ENCODE measurements at places on chromosomes 12 and 14.
A peak's percentile ranks its signal among the peaks of the same experiment; 100 is the strongest.

DNA sequence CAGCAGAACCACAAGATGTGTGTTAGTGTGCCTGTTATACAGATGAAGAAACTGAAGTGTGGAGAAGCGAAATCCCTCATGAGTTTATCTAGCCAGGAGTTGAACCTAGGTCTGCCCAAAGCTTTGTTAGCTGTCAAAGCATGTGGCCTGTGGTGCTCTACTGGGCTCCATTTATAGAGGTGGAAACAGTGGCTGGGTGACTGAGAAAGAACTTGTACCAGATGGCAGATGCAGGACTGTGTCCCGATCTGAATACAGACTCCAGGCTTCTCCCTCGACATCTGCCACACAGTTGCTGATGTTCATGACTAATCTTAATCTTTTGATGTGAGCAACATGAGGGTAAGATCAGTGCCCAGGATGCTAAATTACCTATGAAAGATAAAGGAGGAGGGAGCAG is 89.1 kb downstream of the C12orf75 start:
- no peak for DNase-seq

- peak; percentile 72 for DNase-seq
Measured at GRCh38 chr12:57031138-57031725, 14.9 kb upstream of the TAC3 start.

GRCh38 chr14:56463271-56463890 is 116.2 kb upstream of the TMEM260 start:
- no peak for DNase-seq

DNA sequence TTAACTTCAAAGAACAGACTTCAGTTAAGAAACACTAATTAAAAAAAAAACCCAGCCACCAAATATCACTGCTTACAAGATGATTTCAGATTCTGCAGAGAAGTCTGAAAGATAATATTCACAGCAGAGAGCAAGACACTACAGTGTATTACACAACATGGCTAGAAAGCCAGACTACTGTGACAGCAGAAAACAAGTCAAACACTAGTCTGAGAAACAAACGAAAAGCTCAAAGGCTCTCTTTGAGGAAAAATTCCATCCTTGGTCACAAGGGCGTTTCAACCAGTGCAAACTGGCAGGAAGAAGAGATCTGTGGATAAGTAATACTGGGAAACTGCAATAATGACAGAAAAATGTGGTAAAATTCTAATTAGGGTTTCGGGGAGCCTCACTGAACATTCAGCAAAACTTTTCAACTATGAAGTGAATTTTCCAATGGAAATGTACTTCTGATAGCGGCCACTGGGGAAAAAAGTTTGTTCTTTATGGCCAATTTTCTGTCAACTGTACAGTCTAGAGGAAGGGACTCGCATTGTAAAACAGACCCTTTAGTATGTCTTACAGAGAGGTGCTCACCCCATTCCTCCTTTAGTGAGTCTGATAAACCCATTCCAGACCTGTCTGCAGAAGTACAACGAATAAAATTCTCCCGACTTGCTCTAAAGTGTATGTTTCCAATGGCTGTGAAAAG is 50.4 kb downstream of the ACADS start:
- DNase-seq, result peak; percentile 18

- no peak for DNase-seq
Measured at GRCh38 chr12:55612646-55613045, 24.0 kb upstream of the OR10P1 start.

- no peak for DNase-seq
Measured at GRCh38 chr12:64323476-64324225, 66.9 kb downstream of the C12orf56 start.

- peak; percentile 24 for DNase-seq
Measured at GRCh38 chr12:105030820-105031807, 45.0 kb downstream of the NOPCHAP1 start.

- DNase-seq, result no peak
Measured at GRCh38 chr14:95218472-95219193, 61.3 kb upstream of the DICER1 start.

DNA sequence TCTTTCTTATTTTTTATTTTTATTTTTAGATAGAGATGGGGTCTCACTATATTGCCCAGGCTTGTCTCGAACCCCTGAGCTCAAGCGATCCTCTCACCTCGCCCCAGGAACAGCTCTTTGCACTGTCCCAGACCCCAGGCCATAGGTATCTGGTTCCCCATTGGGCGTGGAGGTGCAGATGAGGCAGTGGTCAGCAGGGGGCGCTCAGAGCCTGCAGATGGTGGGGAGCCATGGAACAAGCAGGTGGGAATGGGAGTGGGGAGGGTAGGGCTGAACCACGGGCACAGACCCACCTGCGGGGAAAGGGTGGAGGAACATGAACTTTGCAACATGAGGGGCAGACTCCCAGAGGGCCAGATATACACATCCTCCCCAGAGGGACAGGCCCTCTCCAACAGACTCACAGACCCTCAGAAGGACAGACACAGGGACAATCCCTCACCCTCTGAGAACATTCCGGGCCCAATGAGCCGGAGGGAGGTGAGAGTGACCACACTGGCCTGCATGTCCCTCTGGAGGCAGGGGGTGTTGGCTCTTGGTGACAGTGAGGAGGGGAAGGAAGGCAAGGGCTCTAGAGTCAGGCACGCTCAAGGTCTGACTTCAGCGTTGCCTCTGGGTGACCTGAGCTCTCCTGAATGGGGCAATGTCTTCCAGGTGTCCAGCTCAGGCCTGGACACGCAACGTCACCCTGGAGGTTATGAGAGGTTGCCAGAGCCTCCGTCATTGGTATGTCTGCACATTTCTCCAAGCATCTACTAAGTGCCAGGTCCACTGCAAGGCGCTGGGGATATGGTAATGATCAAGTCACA is 34.9 kb downstream of the KRT80 start:
- peak; percentile 77 for DNase-seq

DNA sequence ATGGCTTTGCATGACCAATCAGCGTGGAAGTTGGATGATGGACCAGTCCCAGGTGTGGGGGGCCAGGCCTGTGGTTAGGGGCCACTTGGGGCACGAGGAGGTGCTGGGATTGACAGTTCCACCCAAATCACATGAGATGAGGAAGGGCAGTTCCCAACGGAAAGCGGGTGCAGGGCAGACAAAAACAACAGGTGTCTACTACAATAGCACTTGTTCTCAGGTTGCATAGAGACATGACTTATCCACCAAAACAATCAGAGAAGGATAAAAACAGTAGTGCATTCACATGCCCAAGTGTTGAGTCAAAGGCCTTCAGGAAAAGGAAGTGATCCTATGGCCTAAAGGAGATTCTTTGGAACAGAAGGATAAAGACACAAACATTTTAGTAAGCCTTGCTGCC is 14.6 kb upstream of the EIF2B2 start:
- DNase-seq, result no peak

DNA sequence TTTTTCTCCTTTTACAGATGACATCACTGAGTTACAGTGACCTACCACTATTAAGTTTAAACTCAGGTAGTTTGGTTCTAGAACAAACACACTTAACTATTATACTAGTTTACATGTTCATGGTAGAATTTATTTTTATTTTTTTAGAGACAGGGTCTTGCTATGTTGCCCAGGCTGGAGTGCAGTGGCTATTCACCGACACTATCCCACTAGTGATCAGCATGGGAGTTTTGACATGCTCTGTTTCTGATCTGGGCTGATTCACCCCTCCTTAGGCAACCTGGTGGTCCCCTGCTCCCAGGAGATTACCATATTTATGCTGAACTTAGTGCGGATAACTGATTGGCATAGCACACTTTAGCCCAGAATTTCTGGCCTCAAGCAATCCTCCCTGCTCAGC is 66.4 kb upstream of the LTA4H start:
- DNase-seq, result no peak

DNA sequence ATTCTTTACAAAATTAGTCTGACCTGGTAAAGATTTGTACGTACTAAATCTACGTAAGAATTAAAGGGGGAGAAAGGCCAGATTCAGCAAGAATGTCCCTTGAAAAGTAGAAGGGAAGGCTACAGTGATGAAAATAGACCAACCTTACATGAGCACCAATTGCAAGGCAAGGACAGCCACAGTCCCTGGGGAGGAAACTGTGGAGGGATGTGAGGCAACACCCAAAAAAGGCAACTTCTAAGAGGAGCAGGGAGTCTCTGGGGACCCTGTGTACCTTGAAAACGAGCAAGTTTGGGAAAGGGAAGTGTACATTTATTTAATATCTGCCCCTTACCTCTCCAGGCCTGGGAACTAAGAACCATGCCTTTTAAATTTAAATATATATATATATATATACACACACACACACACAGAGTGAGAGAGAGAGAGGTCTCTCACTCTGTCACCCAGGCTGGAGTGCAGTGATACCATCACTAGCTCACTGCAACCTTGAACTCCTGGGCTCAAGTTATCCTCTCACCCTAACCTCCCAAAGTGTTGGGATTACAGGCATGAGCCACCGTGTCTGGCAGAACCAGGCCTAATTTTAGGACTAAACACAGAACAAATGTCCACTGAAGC is 56.4 kb downstream of the TMCC3 start:
- DNase-seq, result no peak

DNA sequence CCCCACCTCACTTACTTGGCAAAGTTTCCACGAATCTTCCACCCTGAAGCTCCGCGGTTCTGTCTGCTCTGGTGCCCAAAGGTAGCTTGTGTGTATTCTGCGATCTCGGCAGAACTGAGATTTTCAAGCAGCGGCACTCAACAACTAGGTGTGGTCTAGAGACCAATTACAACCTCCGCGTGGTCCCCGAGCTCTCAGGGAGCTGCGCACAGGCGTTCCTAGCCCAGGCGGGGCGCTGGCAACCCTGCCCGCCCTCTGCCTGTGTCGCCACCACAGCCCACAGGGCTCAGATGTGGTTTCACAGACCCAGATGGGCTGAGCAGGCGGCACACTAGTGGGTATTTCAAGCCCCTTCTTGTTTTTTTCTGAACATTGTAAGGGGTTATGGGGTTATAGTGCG is 1.5 kb upstream of the DIABLO start:
- peak; percentile 5 for DNase-seq

- DNase-seq, result no peak
Measured at GRCh38 chr14:80491650-80492049, 280.3 kb upstream of the DIO2 start.

DNA sequence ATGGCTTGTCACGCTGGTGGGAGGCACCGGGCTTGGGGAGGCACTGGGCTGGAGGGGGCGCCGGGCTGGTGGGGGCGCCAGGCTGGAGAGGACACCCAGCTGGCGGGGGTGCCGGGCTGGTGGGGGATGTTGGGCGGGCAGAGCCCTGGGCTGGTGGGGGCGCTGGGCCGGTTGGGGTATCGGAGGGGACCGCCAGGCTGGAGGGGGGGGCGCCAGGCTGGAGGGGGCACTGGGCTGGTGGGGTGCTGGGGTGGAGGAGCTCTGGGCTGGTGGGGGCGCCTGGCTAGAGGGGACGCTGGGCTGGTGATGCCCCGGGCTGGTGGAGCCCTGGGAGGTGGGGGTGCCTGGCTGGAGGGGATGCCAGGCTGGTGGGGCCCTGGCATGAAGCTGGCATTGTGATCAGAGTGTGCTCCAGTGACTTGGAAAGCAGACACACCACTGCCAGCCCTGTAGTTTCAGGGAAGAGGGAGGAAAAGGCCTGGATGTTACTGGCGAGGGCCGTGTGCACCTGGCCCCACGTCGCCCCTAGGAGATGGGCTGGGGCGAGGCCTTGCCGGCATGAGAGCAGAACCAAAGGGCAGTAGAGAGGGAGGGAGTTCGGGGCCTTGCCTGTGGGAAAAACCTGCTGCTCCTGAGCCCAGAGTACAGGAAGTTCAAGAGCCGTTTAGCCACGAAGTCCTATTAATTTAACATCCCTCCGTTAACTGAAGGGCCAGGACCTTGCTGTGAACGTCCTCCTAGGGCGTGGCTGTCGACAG is 13.1 kb downstream of the TEDC1 start:
- no peak for DNase-seq

DNA sequence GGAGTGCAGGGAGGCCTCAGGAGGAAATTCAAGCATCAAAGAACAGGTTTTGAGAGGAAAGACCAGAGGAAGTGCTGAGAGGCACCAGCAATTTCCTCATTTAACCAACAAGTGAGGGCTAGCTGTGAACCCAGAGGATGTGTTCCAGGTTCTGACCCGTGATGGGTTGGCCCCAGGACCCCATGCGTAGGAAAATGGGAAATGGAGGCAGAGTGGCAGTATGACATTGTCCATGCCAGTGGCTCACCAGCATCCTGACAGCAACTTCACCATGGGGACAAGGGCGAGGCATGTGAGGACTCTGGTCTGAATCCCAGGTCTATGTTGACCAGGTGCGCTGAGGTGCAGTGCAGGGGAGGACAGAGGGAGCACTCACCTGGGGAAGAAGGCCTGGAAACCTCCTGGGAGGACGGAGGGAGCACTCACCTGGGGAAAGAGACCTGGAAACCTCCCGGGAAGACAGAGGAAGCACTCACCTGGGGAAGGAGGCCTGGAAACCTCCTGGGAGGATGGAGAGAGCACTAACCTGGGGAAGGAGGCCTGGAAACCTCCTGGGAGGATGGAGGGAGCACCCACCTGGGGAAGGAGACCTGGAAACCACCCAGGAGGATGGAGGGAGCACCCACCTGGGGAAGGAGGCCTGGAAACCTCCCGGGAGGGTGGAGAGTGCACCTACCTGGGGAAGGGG is 6.7 kb upstream of the CACNA2D4 start:
- no peak for DNase-seq

- no peak for DNase-seq
Measured at GRCh38 chr12:61385771-61386170, 874.4 kb upstream of the USP15 start.
